Muscle of arm (tissue), 14 donors: ENCODE measurements at places on chromosomes 13 and 19. TPM values are rescaled to one million over a fixed set of nuclear protein-coding genes. Genes with fewer than 3 reads are reported as not detected.

Gene RLN3
- polyA plus RNA-seq, result not detected

Gene ZNF808
- 10.8 TPM for polyA plus RNA-seq

Gene ZNF296
- 1.2 TPM for polyA plus RNA-seq

Gene SIAH3
- 0.44 TPM for polyA plus RNA-seq

Gene C2CD4C
- 0.63 TPM for polyA plus RNA-seq

Gene C1QTNF9B
- polyA plus RNA-seq, result 2.8 TPM

Gene KBTBD6
- polyA plus RNA-seq, result 14.0 TPM

Gene KLK5
- polyA plus RNA-seq, result not detected

Gene PSG11
- 0.79 TPM for polyA plus RNA-seq

Gene OR7C1
- polyA plus RNA-seq, result 0.17 TPM

Gene ANKRD10
- polyA plus RNA-seq, result 164 TPM

Gene C19orf85
- polyA plus RNA-seq, result not detected

Gene OSCAR
- polyA plus RNA-seq, result 0.23 TPM

Gene SLITRK6
- 13.3 TPM for polyA plus RNA-seq

Gene CEACAM20
- not detected for polyA plus RNA-seq

Gene SPRED3
- polyA plus RNA-seq, result 0.98 TPM

Gene SRRM5
- polyA plus RNA-seq, result 0.78 TPM

Gene ATCAY
- 0.22 TPM for polyA plus RNA-seq

Gene ZNF491
- 2.6 TPM for polyA plus RNA-seq

Gene RAP2A
- polyA plus RNA-seq, result 32.2 TPM

Gene OR10H1
- polyA plus RNA-seq, result not detected

Gene RAVER1
- polyA plus RNA-seq, result 27.7 TPM

Gene PLIN3
- polyA plus RNA-seq, result 33.9 TPM

Gene OR7A5
- not detected for polyA plus RNA-seq

Gene LILRB5
- polyA plus RNA-seq, result 7.1 TPM
